Chondrocyte (in vitro differentiated cells): ENCODE measurements at places on chromosomes 13 and 19.
A peak's percentile ranks its signal among the peaks of the same experiment; 100 is the strongest.

- no peak for DNase-seq
Measured at GRCh38 chr19:542173-542866, 1.5 kb upstream of the GZMM start.

- DNase-seq: no peak
Measured at GRCh38 chr19:5339950-5340636, 519 bp downstream of the PTPRS start.

- no peak for DNase-seq
Measured at GRCh38 chr13:34224877-34225276, 406.9 kb downstream of the RFC3 start.

GRCh38 chr13:77345150-77345780 is 18.4 kb upstream of the MYCBP2 start:
- no peak for DNase-seq

GRCh38 chr19:33686687-33687480 is 65.1 kb downstream of the CHST8 start:
- peak; percentile 87 for DNase-seq

GRCh38 chr13:103098535-103098934 is 32.3 kb upstream of the SLC10A2 start:
- no peak for DNase-seq

DNA sequence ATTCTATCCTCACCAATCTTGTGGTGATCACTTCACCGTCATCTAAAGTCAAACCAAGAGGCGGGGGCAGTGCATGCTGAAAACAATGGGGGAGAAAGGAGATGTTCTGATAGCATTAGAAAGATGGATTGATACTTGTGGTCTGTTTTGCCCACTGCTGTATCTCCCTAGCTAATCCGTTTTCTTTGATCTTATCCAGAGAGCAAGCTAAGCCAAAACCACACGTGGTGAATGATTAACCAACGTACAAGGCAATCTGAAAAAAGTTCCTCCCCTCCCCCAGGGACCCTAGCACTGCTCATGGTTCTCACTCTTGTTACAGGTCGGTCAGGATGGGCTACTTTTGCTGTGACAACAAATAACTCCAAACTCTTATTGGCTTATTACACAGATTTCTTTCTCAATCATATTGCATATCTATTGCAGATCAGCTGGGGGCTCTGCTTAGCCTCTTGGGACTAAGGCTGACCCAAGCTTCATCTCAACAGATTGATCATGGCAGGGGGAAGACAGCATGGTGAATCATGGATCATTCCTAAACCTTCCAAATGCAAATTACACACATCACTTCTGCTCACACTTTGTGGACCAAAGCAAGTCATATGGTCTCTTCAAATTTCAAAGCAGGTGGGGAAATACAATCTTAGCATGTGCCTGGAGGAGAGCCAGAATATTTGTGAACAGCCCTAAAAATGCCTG is 11.9 kb upstream of the C13orf42 start:
- DNase-seq: no peak

- DNase-seq: no peak
Measured at GRCh38 chr13:27774651-27775050, 17.6 kb upstream of the GSX1 start.

DNA sequence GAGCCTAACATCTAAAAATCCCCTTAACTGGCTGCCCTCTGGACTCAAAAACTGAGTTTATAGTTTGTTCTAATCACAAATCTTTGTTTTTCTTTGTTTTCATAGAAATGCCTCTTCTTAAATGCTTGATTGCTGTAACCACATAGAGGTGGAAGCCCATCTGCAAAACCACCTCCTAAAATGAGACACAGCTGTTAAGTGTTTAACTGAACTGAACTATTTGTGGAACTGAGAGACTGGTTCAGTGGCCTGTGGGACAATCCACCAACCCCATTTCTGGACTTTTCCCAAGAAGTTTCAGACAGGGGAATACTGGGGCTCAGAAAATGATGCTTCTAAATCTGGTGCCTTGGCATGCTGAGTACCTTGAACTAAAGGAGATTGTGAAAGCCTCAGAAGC is 50.9 kb upstream of the TM9SF2 start:
- no peak for DNase-seq

DNA sequence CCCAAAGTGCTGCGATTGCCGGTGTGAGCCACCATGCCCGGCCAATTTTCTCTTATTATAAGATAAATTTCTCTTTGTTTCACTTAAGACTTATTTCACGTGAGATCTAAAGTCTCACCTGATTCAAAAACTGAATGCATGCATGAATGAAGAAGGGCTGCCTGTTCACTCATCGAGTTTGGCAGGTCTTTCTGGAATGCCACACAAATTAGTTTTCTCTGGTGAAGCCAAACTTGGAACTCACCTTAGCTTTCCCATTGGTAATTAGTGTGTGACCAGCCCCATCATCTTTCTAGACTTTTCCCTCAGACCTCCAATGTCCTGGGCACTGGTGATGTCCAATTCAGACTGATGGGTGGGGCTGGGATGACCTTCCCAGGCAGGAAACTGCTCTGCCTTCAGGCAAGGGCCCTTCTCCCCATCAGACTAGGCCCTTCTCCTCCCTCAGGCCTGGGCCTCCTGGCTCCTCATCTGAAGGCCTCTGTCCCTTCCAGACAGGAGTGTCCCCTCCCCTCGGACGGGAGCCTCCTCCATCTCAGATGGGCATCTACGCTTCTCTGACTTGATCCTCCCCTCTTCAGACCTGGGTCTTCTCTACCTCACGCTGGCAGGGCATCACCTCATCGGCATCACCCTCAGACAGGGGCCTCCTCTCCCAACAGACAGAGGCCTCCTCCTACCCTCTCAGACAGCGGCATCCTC is 14.4 kb downstream of the C3 start:
- peak; percentile 42 for DNase-seq

DNA sequence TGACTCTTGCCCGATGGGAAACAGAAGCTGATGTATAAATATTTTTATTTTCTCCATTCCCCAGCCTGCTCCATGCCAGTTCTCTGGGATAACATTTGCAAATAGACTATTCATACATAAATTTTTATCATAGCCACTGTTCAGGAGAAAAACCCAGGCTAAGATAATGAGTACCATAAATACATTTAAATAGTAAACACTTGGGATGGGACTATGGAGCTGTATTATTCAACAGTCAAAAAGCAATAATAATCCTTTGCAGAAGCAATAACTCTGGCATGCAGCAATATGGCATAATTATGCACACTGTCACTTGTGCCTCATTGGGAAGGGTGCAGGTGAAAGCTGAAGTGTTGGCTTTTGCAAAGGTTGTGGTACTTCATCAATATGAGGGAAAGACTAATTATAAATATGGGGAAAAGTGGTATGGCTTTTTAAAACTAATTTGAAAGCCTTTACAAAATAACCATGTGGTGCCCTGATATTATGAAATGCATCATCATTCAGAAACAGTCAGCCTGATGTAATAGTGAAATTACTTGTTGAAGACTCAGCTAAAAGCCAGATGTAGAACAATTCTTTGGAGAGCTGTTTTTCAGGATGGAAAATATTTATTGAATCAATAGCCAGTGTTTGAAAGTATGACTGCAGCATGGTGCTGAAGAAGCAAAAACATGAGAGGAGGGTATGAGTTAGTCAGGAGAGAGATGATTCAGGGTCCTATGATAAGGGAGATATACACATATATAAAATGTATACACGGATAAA is 2476.7 kb downstream of the PCDH9 start:
- DNase-seq: no peak

DNA sequence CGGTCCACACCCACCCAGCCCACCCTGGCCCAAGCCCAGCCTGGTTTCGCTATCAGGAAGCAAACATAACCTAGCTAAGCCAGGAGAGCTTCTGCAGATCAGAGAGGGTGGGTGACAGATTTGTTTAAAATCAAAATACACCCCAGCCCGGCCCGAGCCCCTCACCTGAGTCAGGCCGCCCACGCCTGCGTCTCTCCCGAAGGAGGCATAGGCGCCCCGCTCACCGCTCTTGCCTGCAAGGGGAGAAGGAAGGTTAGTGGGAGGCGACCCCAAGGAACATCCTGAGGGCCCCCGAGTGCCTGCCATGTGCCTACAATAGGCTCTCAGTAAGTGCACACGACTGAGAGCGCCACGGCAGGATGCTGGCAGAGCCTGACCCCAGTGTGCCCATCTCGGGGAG is 21.9 kb upstream of the UQCR11 start:
- no peak for DNase-seq

- DNase-seq: no peak
Measured at GRCh38 chr13:23463661-23464060, 30.2 kb upstream of the SACS start.

- DNase-seq: no peak
Measured at GRCh38 chr13:79477968-79478367, 3.0 kb upstream of the NDFIP2 start.

DNA sequence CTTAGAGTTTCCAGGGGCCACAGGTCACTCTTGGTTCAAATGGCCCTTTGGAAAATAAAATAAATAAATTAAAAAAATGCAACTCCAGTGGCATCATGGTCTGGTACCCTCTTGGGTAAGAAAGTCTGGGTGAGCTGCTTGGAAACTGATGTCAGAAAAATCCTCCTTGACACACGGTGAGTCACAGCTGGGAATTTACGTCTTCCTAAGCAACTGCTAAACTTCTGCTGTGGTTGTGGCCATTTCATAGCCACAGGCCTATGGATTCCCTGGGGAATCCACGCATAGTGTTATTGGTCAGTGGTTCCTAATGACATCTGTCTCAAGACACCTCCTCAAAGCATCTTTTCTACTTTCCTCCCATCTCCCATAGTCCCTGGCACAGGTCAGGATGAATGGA is 220.8 kb downstream of the COG6 start:
- no peak for DNase-seq

DNA sequence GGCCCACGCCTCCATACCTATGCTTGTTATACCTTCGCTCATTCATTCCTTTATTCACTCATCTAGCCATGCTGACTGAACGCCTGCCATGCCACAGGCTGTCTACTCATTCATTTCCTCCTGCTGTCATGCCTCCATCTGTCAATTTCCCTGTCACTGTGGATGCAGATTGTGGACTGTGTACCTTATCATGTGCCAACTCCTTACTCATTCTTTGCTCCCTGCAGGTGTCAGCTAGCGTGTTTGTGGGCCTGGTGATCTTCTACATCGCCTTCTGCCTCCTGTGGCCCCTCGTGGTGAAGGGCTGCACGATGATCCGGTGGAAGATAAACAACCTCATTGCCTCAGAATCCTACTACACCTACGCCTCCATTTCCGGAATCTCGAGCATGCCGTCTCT is 4.1 kb upstream of the PSMD8 start:
- DNase-seq: no peak

DNA sequence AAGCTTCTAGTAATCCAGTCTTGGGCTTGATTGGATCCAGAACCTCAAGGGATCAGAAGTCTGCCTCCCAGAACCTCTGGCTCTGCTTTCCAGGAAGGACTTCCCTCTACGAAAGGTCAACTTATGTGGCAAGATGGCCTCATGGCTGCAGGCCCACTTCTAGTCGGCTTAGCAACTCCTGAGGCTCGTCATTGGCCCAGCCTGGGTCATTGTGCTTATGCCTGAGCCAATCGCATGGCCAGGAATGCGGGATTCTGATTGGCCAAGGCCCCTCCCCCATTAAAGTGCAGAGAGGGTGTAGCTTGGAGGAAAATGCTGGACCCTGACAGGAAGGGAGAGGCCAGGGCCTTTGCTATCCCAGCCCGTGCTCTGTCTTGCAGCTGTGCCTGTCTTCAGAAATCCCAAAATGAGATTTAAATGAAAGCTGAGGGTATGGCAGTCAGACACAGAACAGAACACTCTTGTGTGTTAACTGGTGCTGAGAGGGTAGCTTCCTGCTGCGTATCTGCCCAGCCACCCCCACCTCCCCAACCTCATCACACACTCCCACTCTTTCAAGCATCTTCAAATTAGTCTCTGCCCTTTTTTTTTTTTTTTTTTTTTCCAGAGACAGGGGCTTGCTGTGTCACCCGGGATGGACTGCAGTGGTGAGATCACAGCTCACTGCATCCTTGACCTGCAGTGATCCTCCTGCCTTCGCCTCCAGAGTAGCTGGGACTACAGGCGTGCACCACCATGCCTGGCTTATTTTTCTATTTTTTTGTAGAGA is 5.5 kb upstream of the CCNE1 start:
- peak; percentile 50 for DNase-seq

- no peak for DNase-seq
Measured at GRCh38 chr13:39766464-39767158, 111.1 kb downstream of the COG6 start.

DNA sequence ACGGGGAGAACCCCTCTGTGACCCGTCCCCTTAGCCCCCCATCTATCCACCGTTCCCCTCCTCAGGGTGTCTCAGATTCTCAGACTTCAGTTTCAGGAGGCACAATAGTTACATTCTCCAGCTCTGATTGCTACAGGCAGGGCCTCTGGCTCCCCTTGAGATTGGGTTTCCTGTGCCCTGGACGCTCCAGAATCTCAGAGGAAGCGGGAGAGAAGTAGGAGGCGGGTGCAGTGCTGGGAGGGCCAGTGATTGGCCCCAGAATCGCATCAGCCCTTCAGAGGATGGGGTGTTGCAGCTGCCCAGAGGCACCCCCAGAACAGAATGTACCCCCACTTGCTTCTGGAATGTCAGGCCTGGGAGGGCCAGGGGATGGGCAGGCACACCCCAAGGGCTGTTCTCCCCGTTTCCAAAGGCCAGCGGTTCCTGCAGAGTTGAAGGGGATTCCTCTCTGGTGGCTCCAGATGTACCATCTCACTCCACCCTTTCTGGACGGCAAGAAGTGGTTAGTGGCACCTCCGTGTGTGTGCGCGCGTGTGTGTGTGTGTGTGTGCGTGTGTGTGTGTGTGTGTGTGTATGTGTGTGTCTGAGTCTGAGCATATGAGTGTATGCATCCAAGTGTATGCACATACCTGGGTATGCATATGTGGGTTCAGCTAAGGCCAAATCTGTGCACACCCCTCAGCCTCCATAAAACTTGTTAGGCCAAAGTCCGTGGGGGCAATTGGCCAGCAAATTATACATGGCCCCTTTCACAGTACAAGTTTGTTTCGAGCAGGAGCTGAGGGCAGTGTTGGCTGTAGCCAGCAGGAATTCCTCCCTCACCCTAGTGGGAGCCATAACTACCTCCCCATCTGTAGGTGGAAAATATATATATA is 35.5 kb downstream of the LYL1 start:
- no peak for DNase-seq

- no peak for DNase-seq
Measured at GRCh38 chr19:1147934-1148549, 26.0 kb downstream of the SBNO2 start.

DNA sequence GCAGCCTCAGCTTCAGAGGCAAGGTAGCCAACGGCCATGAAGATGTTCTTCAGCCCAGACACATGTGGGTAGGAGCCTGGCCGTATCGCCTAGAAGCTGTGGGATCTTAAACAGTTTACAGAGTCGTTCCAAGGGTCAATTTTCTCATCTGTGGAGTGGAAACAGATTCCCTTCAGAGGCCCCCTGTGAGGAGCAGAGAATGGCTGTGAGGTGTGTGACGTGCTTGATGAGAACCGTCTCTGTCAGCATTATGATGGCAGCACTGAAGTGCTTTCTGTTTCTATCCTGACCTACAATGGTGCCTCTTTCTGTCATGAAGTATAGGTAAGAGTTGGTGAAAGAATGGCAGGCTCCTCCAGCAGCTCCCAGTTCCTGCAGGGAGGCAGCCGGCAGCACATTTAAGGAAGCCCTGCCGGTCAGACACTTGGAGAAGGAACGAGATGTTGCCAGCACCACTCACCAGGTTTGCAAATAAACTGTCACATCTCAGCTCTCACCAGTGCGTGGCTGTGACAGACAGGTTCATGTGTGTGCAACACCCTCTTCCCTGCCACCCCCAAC is 277.3 kb downstream of the FOXO1 start:
- no peak for DNase-seq
